Muscle of leg (tissue), 16 donors: ENCODE measurements at places on chromosomes 7 and 10.

DNA sequence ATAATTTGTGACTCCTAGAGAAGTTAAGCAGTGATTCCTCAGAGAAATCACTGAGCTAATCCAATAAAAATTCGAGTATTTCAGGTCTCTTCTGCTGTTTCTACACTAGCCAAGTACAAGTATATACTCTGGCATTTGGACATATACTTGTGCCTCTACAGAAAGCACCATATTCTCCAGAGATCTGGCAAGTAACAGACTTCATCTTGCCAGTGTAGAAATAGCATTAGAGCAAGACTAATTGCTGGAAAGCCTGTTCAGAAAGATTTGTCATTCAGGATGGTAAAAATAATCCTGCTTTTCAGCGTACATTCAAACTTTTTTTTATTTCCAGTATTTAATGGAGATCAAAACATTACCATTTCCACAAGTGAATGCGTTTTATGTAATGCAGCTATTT is 410.8 kb upstream of the ETV1 start:
- peak; percentile 45 for DNase-seq

GRCh38 chr10:133161486-133162109 is 1.6 kb downstream of the KNDC1 start:
- DNase-seq: no peak

GRCh38 chr7:48441848-48442492 is 270.7 kb downstream of the ABCA13 start:
- no peak for DNase-seq

DNA sequence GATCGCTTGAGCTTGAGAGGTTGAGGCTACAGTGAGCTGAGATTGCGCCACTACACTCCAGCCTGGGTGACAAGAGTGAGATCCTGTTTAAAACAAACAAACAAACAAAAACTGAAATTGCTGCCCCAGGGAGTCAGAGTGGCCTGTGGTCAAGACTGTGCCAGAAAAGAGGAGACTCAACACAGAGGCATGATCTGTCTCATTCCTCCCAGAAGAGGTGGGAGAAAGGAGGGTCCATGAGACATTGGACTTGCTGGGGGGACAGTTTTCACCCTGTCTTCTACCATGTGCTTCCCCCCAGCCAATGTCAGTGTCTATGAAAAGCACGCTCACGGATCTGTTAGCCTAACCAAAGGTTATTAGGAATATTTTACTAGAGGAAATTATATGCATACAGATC is 3.2 kb downstream of the ZNF853 start:
- no peak for DNase-seq
